ENCODE measurements at places on chromosomes 13 and 19.

DNA sequence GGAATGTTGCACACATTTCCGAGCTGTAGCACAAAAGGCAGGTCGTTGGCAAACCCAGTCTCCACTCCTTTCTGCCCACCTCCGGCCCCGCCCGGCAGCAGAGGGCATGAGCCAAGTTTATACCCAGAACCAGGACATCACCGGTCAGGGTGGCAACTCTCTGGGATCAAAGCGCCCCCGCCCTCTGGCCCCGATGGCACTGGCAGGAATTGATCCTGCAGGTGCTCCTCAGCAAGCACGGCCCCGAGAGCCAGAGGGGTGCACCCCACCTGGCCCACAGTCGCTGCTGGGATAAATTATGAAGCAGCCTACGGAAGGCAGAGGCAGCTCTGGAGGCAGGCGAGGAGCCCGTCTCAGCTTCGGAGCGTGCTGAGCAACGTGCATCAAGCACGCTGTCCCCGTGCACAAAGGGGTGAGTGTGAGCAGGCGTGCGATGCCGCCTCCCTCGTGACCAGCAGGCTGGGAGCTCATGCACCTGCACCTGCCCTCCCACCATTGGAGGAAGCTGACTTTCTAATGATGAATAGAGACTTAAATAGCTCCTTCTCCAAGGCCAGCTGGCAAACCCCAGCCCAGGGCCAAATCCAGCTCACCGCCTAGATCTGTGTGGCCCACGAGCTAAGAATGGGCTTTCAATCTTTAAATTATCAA, 25.7 kb downstream of the SHC2 start:
- DNase-seq: no peak

GRCh38 chr19:43883864-43884263, 51.2 kb downstream of the ZNF45 start:
- no peak for DNase-seq

DNA sequence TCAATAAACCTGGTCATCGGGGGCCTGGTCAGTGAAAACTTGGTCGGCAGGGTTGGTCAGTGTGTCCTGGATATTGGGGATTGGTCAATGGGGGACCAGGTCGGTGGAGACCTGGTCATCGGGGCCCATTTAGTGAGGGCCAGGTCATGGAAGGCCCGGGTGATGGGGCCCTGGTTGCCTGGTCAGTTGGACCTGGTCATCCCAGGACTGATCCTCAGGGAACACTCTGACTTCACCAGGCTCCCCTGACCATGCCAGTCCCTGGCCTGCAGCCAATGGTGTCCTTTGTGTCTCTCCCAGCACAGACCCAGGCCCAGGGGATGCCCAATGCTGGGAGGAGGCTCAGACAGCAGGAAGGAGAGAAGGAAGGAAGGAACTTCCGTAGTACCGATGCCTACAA, 42.1 kb upstream of the TPM4 start:
- DNase-seq: no peak

GRCh38 chr13:42305503-42305902, 33.6 kb downstream of the AKAP11 start:
- peak; percentile 45 for DNase-seq

- DNase-seq: no peak
These were observed 11.6 kb downstream of the SHKBP1 start for GRCh38 chr19:40588110-40588854.

GRCh38 chr13:113061796-113062425, 43.7 kb upstream of the F7 start:
- DNase-seq: no peak

- no peak for DNase-seq
These were observed 17.0 kb downstream of the ILF3 start for GRCh38 chr19:10670876-10671804.

GRCh38 chr19:41424335-41425173, 2.6 kb downstream of the B3GNT8 start:
- no peak for DNase-seq

GRCh38 chr19:46745521-46746280, at the start of gene FKRP:
Gene FKRP (plus strand): TSS chr19:46746057. CDS start chr19:46755451, 9,394 bp downstream.
- DNase-seq: no peak

GRCh38 chr19:19677579-19677978, 8.9 kb downstream of the ZNF101 start:
- no peak for DNase-seq

DNA sequence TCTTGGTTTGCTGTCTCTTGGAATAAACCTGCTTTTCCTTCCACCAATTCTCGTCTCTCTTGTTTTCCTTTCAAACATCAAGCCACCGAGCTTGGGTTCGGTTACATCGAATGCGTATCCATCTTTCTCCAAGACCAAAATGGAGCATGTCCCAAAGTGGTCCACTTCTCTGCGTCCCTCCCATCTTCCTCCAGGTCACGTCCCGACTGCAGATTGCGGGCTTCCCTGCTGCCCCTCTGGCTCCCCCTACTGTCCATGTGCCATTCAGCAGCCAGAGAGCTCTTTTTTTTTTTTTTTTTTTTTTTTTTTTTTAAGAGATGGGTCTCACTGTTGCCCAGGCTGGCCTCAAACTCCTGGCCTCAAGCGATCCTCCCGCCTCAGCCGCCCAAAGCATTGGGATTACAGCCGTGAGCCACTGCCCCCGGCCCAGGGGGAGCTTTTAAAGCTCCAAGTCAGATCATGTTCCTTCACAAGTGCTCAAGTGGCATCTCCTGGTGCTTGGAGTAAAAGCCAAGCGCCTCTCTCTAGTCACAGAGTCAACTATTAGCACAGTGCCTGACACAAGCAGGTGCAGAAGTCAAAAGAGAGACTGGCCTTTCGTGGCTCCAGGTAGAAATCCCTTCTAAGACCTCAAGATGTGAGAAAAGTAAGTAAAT, 10.0 kb downstream of the COL5A3 start:
- peak; percentile 77 for DNase-seq

GRCh38 chr19:47275791-47276461, 1.2 kb downstream of the INAFM1 start:
- DNase-seq: peak; percentile 78

GRCh38 chr13:80605011-80605410, 264.1 kb upstream of the SPRY2 start:
- DNase-seq: no peak

GRCh38 chr19:23774524-23774971, 15.9 kb upstream of the ZNF681 start:
- peak; percentile 12 for DNase-seq

DNA sequence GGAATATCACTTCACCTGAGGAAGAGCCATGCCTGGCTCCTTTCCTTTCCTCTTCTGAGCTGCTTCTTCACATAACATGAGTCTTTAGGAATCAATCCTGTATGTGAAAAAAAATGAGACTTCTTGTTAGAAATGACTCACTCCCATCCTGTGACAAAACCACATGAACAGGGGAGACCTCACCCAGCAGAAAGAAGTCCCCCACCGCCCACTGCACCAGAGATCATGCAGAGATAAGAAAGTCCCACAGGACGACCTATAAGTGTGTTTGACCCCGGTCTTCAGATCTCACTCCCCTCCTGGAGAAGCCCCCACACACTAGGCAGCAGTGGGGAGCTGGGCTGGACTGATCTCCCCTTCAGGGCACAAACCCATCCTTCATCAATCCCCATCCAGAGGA, 7.8 kb downstream of the ZNF600 start:
- no peak for DNase-seq

DNA sequence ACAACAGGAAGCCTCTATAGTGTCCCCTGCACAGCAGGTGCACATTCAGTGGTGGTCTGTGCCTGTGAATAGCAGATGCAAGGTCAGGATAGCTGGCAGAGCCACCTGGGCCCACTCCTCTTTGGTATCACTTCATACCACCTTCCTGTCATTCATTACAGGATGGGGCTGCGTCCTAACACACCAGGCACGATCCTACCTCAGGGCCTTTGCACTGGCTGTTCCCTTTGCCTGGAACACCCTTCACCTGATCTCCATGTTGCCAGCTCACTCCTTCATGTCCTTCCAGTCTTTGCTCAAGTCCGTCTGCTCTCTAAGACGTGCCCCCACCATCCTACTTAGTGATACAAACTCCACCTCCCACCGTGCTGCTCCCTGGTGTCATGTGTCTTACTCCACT, 4.6 kb upstream of the LPAR2 start:
- DNase-seq: no peak

DNA sequence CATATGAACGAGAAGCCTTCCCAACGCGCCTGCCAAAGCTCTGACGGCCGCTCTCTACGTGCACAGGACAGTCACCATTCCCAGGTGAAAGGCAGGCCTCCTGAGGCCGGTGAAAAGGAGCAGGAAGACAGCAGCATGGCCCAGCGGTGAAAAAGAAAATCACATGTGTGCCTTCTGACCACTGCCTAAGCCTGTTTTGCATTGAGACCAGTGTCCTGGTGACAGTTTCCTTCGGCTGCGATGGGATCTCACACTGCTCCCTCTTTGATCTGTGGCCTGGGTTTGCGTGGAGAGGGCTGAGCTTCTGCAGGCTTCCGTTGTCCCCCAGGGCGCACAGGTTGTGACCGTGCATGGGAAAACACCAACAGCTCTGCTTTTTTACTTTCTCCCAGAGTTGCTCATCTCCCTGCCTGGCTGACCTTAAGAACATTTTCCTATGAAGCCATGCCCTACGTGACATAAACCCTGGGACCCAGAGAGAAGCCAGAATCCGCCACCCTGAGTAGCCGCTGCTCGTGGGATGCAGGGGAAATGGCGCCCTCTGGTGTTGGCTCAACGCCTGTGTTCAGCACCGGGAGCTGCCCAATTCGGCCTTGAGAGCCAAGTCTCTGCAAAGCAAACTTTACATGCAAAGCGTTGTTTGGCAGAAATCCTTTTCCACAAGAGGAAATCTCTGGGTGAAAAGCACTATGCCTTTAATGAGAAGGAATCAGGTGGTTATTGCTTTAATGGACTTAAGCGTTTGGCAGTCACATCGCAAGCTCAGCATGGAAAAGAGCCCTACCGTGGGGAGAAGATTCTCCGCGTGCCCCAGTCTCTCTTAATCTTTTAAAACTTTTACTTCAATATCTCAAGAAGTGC, 112.2 kb upstream of the GPR12 start:
- peak; percentile 29 for DNase-seq

DNA sequence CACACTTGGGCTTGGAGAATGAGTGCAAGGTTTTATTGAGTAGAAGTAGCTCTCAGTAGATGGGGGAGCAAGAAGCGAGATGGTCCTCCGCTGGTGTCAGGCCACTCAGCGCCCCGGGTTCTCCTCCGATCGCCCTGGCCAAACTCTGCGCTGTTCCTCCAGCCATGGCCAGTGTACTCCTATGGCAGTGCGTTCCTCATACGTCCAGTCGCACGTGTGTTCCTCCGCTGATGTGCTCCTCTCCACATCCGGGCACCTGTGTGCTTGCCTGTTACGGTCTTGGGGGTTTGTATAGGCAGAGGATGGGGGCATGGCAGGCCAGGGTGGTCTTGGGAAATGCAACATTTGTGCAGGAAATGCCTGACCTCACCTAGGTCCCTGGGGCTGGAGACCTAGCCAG, 1899.4 kb downstream of the PCDH9 start:
- no peak for DNase-seq

- no peak for DNase-seq
These were observed 2.8 kb downstream of the LMTK3 start for GRCh38 chr19:48508729-48509411.

- DNase-seq: peak; percentile 100
These were observed 129.5 kb downstream of the CYSLTR2 start for GRCh38 chr13:48783181-48783630.

GRCh38 chr13:74131227-74131626, 3.0 kb downstream of the KLF12 start:
- DNase-seq: no peak

DNA sequence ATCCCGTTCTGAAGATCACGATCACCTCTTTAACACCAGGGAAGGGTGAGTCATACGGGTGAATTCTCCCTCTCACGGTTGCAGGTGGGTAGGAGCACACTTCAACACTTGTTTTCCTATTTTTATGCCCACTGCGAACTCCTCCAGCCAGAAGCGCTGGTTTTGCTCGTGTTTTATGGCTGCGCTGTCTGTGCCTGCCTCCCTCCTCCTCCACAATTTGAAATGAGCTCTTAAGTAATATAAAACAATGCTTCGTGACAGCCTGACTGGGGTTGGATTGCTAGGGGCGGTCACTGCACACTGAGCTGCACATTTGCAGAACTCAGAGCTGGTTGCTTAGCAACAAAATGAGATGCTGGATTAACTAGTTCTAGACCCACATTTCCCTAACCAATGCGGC, 12.9 kb downstream of the CCDC70 start:
- no peak for DNase-seq

- DNase-seq: no peak
These were observed 744 bp upstream of the ZNF584 start for GRCh38 chr19:58407658-58408151.

GRCh38 chr13:75442736-75443234, 39.2 kb downstream of the TBC1D4 start:
- no peak for DNase-seq

DNA sequence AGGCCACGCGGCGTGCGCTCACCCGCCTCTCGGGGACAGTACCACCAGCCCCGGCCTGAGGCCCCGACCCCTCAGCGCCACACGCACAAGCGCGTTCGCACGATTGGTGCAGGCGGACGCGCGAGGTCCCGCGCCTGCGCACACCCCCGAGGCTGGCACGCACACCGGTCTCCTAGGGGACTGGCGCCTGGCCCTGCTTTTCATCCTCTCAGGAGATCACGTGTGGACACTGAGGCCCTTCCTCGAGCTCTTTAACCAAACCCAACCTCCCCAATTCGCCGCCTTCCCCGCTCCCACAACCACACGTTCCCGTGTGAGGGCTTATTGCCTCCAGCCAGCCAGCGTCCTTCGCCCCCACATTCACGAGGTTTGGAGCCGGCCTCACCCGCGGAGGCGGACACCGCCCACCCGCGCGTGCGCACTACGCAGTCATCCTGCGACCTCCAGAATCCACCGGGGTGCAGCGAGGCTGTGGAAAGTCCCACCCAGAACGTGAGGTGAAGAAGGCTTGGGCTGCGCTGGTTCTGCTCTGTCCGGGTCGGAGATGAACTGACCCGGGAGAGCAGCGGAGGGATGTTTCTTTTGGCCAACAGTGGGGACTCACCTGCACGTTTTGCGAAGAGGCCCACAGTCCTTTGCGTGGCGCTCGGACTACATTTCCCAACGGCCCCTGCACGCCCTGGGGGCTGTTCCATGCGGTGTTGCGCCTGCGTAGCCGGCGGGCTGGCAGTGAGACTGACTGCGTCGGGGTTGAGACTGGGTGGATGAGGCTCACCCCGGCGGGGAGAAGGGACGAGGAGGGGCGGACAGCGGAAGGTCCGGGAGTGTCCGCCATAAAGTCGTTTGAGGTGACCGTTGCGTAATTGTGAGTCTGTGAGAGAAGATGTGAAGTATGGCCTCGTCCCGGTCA, 539 bp upstream of the ZNF667 start:
- DNase-seq: peak; percentile 94

GRCh38 chr13:105207572-105208293, 1327.7 kb downstream of the EFNB2 start:
- DNase-seq: peak; percentile 1

All from cardiac fibroblast (primary cell).